ENCODE measurements at places on chromosomes 2 and 18.

GRCh38 chr2:221844212-221845020 is 272.3 kb upstream of the EPHA4 start:
- DNase-seq = no peak

DNA sequence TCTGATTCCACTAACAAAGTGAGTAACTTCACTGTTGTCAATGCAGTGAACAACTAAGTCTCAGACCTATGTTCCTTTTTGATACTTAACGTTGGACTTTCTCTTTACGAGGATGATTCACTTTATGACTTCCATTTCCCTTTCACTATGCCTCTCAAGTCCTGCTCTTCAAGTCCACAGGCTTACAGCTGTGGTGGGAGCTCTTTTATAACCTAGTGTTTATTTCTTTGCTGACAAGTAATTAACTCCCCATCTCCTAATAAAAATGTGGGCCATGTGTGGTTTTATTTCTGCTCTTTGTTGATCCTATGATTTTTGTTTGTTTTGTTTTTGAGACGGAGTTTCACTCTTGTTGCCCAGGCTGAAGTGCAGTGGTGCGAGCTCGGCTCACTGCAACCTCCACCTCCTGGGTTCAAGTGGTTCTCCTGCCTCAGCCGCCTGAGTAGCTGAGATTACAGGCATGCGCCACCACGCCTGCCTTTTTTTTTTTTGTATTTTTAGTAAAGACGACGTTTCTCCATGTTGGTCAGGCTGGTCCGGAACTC is 142.1 kb downstream of the USP34 start:
- no peak for DNase-seq

GRCh38 chr2:144707736-144708326 is 187.9 kb upstream of the ZEB2 start:
- DNase-seq = no peak

DNA sequence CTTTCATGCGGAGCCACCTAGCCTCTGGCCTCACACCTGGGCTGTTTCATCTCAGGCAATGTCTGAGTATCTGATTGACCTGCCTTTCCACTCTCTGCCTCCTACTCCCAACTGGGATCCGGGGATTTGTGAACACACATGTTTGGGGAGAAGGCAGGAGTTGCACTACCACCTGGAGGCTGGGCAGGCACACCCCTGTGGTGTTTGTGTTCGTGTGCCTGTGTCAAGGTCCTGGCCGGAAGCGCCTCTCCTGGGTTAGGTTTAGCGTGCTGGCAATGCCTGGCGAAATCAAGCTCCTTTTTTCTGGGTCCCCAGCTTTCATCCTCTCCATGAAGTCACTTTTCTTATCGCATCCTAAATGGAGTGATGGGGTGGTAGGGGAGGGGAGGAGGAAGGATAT is 63.9 kb downstream of the GATA6 start:
- no peak for DNase-seq

- no peak for DNase-seq
Measured at GRCh38 chr2:149084924-149085795, 46.7 kb downstream of the LYPD6B start.

Data from stimulated activated CD8-positive, alpha-beta memory T cell treated with anti-CD3 and anti-CD28 coated beads, Interleukin-7, amount 100 ng/mL, for 1 hour (primary cell).